ENCODE measurements at places on chromosomes 11 and 22.

DNA sequence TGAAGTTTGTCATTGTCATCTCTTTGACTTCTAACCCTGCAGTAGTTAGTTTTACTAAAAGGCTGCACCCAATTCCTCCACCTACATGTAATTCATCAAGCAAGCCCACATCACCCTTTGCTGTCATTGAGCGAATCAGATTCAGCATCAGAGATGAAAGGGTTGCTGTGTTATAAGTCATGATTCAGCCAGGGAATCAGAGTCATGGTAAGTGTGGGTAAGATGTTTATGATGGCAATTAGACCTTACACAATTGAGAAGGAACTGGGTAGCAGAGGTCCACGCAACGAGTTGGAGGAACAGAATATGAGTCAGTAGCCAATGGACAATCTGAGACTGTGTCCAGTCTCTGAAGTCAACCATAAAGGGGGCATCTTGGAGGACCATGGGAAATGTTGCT, 162.8 kb upstream of the SNX19 start:
- DNase-seq = peak; percentile 29

- no peak for DNase-seq
Observed at GRCh38 chr11:8789864-8790263, 107.3 kb downstream of the RPL27A start.

GRCh38 chr22:35523167-35523947, 17.3 kb upstream of the RASD2 start:
- no peak for DNase-seq

GRCh38 chr11:118838905-118839553, 44.7 kb upstream of the CXCR5 start:
- DNase-seq = no peak

- DNase-seq = no peak
Observed at GRCh38 chr11:66287889-66288670, 863 bp downstream of the YIF1A start.

DNA sequence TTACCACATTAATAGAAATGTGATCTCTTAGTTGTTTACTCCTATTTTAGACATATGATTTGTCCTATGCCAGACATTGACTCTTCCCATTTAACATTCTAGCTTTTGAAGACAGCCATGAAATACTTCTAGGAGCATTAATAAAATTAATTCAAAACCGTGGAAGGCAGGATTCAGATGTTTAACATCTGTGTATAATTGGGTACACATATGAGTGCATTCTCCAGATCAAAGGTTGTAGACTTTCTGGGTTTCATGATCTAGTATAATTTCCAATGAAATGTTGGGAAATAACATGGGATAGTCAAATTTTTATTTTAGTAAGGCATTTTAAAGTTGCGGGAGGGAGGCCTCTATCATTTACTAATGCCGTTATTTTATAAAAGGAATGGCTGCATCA, 35.2 kb upstream of the CCDC89 start:
- no peak for DNase-seq

DNA sequence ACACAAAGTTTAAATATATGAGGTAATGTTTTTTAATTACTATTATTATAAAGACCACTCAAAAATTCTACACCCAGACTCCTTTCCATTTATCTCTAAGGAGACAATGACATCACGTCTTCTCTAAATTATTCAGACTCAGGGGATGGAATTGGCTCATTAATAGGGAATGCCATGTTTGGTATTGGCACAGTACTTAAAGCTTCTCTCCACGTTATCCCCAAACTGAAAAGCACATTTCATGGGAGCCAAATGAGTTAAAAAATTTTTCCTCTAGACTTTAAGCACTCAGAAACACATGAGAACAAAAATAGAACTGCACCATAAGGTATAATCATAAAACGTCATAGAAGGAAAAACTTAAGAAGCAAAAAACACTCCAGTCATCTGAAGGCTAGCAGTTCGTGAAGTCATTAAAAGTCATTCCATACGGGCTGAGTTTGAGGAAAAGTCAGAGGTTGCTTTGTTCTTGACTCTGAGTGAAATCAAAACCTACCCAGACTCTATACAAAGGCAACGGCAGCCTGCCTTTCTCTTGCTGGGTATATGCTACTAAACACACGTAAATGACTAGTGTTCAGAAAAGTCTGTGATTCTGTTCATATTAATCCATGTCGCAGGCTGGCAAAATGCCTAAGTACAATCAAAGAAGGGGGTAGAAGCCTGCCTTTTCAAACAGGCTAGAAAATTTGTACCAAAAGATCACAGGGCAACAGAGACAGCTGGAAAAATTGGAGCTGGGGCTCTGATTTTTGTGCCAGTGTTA, 8.7 kb upstream of the MPPED2 start:
- no peak for DNase-seq

DNA sequence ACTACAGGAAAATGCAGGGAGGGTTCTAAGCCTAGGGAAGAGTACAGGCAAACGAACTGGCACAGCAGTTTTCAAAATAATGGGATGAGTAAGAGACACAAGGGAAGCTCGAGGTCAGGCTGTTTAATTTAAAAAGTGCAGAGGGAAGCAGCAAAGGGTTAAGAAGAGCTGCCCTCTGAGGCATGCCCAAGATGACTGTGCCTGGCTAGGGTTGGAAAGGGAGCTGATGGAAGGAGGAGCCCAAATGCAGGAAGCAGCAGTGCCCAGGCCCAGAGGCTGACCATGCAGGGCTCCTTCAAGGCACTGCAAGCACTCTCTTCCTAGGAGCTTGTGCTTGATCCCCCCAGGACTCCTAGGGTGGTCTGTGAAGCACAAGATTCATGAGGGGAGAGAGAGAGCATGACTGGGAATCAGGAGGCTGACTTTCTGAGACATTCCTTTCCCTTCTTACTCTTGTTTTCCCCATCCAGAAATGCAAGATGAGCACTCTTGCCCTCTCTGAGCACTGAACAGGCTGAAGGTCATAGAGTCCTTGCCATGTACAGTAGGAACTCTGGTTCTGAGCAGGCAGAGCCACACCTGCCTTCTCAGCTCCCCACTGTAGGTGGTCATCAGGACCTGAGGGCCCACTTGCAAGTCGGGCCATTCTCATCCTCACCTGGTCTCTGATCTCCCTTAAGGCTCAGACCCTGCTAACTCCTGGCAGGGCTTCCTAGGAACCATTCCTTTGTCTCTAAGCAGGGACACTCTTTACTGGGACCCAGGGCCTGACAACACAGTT, 46.7 kb upstream of the DRD2 start:
- DNase-seq = no peak

DNA sequence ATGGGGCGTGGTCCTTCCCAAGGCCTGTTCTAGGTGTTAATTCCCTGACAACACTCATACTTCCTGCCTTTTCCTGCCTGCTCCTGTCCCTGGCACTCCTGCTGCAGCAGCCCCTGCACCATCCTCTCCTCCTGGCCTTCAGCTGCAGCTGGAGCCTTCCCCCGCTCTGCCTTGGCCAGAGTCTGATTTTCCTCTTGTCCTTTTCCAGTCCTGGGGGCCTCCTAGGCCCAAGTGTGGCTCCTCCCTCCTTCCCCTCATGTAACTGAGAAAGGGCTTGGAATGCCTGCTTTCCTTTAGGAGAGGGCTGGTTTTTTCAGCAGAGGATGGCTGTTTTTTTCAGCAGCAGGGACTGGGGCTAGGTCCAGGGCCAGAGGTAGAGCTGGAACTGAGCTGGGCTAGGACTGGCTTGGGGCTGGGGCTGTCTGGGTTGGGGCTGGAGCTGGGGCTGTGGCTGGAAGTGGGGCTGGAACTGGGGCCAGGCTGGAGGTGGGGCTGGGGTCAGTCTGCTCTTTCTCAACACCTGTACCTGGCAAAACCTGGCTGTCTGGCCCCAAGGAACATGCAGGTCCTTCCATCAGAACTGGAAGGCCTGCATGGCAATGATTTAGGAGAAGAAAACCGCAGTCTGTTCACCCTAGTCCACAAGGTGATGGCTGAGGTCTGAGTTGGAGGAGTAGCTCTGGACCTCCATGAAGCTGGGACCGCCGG, 23.6 kb downstream of the ZC3H7B start:
- DNase-seq = no peak

GRCh38 chr11:13292970-13293369, 15.4 kb downstream of the BMAL1 start:
- no peak for DNase-seq

- peak; percentile 18 for DNase-seq
Observed at GRCh38 chr22:32708830-32709229, 92.7 kb upstream of the TIMP3 start.

GRCh38 chr22:32836280-32837123, 35.0 kb downstream of the TIMP3 start:
- DNase-seq = peak; percentile 41

DNA sequence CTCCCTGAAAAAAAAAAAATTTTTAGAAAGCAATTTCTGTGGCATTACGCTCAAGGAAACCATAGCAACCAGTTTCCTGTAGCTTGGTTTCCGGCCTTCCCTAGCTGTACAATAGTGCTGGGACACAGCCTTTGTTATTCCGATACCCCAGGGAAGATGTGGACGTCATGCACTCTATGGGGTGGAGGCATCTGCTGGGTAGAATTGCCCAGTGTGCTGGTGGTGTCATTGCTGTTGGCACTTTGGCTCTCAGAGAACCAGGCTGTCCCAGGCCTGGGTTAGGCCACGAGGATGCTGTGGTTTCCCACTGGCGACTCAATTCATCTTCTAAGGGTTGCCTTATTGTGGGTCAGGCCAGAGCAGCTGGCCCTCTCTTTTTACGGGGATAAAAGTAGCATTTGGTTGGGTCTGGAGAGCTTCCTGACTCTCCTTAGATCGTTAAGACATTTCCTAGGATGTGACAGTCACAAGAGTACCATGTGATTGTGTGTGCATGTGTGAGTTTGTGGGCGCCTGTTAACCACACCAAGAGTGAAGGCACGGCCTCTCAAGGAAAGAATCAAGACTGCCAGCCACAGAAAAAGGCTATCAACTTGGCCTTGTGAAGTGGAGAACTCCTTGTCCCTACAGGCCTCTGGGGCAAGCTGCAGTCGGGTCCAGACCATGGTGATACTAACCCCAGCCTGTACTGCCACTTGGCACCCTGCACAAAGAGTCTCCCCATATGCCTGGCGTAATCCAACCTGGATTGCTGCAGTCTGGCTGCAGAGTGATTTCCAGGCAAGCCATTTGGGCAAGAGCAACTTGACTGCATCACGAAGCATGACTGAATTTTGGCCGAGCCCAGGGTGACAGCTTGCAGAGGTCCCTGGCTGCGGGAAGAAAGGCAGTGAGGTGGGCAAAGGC, 35.9 kb upstream of the NAV2 start:
- no peak for DNase-seq

DNA sequence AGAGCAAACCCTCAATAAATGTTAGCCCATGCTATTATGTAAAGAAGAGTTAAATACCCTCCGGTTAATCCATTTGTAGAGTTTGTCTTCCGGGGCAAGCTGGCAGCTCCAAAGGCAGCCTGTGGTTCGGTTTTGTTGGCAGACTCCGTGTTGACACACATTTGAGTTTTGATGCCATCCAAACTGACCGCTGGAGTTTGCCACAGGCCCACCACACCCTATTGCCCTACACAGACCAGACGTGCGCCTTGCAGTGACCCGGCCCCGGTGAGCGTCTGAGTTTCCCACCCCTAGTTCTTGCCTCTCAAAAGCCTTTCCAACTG, 25.1 kb downstream of the ELFN2 start:
- DNase-seq = no peak

DNA sequence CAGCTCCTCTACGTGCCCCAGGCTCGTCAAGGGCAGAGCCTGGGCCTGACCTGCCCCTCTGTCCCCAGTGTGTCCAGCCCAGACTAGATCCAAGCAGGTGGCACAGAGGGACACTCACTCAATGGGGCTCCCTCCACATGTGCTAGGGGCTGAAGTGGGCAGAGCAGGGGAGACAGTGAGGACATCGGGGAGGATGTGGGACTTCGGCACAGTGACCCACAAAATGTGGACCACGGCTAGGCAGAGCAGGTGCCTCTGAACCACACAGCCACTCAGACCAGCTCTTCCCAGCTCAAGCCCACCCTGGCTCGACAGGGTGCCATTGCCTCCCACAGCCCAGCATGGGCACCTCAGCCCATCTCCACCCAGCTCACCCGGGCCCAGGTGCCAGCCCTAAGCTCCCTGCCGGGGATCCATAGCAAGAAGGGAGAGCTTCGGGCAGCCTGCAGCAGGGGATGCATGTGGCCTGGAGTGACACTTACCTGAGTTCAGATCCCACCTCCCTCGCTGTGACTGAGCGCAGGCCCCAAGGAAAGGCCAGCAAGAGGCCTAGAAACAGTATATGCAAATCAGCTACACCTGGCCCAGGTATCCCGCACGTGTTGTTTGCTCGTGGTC, 46.9 kb upstream of the RTL6 start:
- no peak for DNase-seq

DNA sequence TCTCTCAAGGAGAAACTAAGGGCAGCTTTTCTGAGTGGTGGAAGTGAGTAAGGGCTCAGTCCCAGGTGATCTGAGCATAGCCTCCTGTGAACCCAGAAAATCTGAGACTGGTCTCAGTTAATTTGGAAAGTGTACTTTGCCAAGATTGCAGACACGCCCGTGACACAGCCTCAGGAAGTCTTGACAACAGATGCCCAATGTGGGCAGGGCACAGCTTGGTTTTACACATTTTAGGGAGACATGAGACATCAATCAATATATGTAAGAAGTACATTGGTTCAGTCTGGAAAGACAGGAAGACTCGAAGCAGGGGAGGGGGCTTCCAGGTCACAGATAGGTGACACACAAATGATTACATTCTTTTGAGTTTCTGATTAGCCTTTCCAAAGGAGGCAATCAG, 13.5 kb upstream of the CRY2 start:
- no peak for DNase-seq

DNA sequence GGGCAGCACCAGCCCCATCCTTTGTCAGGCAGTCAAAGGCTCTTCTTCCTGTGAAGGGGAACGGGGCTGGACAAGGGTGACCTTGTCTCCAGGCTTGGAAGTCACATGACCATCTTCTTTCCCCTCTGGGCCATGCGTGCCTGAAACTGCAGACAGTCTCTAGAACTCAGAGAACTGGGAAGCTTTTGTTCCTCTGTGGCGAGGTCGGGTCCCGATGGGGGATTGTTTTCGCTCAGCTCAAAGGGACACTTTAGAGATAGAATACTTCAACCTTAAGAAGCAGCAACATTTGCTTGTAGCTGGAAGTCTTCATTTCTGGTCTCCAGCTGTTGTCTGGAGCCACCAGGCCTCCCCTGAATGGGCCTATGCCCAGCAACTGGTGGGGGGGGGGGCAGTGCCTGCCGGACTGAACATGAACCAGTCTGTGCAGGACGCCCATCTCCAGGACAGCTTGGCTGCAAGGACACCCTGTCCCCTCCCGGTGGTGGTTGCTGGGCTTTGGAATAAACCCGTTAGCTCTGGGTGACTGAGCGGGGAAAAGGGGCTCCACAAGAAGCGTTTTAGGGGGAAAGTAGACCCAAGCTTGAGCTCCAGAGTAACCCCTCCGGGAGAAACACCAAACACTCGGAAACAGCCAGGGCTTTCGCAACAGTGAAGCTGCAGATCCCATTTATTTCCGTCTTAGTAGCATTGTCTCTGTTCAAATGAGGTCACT, 55.7 kb upstream of the EMID1 start:
- no peak for DNase-seq
